ENCODE measurements at places on chromosomes 2 and 18.

GRCh38 chr2:235114286-235114685, 162.5 kb downstream of the SH3BP4 start:
- DNase-seq: no peak

- DNase-seq: no peak
Observed at GRCh38 chr2:23327887-23328286, 57.1 kb upstream of the KLHL29 start.

DNA sequence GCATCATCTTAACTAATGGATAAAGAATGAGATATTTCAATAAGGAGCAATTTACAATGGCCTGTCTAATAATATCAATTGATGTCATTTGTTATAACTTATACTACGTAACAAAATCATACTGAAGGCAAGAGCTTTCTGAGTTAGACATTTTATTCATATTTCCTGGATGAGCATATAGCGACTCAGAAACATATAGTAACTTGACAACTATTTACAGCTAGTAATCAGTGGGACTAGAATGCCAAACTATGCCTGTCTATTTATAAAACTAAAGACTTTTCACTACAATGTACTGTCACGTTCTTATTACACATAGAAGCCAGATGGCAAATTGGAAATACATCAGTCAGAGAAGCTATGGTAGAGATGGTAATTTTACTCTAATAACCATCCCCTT, 766.2 kb upstream of the TMEFF2 start:
- DNase-seq: no peak

DNA sequence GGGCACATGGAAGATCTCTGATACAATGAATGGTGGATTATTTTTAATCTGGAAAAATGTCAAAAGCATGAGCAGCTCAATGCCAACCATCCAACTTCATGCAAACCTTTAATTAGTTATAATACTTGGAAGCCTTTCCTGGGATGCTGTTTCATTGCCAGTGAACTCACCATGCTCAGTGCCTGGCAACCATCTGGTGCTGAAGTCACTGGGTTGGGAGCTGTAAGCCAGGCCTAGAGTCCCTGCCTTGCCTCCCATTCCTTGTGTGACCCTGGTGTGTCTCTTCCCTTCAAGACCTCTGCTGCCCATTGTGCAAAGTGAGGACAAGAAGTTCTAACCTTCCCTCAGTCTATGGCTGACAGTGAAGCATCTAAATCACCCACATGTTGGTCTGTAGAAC, 458.7 kb downstream of the RNF144A start:
- no peak for DNase-seq

- DNase-seq: no peak
Observed at GRCh38 chr2:17302281-17302680, 216.0 kb downstream of the RAD51AP2 start.

- DNase-seq: no peak
Observed at GRCh38 chr2:239729681-239730566, 295.2 kb downstream of the NDUFA10 start.

GRCh38 chr2:59770651-59771050, 782.8 kb downstream of the BCL11A start:
- DNase-seq: no peak

GRCh38 chr2:224892574-224893204, 149.6 kb downstream of the DOCK10 start:
- no peak for DNase-seq

- no peak for DNase-seq
Observed at GRCh38 chr18:9422816-9423519, 52.3 kb upstream of the RALBP1 start.

- no peak for DNase-seq
Observed at GRCh38 chr2:95296880-95297487, at the start of gene KCNIP3. Gene KCNIP3 (plus strand): TSS chr2:95297347. CDS start chr2:95297439, 92 bp downstream.

- DNase-seq: no peak
Observed at GRCh38 chr2:112776113-112776512, 8.2 kb downstream of the IL1A start.

- no peak for DNase-seq
Observed at GRCh38 chr2:217288472-217289063, 428.7 kb upstream of the TNP1 start.

- no peak for DNase-seq
Observed at GRCh38 chr2:238024986-238025385, 35.8 kb upstream of the SCLY start.

DNA sequence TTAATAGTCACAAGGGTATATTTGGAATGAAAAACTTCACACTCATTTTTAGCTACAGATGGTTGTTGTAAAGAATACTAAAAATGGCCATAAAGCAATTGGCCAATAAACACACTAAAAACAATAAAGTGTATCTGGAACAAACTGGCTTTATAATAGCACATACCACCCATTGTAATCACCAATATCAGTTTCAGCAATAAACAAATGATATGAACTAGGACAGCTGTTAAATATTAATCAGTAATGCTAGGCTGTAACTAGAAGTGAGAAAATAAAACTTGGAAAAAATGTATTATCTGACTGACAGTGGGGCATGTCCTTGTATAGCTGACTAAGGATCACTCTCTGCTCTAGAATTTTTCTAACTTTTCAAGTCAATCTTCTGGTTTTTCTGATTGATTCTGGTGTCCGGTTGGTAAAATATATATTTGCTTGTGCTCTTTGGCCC, 312.5 kb downstream of the RND3 start:
- DNase-seq: no peak

- no peak for DNase-seq
Observed at GRCh38 chr18:77359561-77360314, 110.1 kb downstream of the GALR1 start.

Measured in LoVo (cell line).